Activated CD4-positive, alpha-beta T cell treated with anti-CD3 and anti-CD28 coated beads for 48 hours (primary cell): ENCODE measurements at places on chromosomes 13 and 19.
A peak's percentile ranks its signal among the peaks of the same experiment; 100 is the strongest.

GRCh38 chr19:11053817-11054195, 35.5 kb upstream of the LDLR start:
- no peak for DNase-seq

GRCh38 chr19:53094754-53095575, 8.3 kb downstream of the ZNF160 start:
- DNase-seq: no peak

DNA sequence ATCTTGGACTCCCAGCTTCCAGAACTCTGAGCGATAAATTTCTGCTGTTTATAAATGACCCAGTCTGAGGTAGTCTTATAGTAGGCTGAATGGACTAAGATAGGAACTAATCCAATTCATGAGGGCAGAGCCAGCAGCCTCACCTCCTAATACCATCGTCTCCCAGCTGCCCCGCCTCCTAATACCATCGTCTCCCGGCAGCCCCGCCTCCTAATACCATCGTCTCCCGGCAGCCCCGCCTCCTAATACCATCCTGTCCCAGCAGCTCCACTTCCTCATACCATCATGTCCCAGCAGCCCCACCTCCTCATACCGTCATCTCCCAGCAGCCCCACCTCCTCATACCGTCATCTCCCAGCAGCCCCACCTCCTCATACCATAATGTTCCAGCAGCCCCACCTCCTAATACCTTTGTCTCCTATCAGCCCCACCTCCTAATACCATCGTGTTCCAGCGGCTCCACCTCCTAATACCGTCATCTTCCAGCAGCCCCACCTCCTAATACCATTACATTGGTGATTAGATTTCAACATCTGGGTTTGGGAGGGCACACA, 2.4 kb upstream of the ARGLU1 start:
- DNase-seq: peak; percentile 75

DNA sequence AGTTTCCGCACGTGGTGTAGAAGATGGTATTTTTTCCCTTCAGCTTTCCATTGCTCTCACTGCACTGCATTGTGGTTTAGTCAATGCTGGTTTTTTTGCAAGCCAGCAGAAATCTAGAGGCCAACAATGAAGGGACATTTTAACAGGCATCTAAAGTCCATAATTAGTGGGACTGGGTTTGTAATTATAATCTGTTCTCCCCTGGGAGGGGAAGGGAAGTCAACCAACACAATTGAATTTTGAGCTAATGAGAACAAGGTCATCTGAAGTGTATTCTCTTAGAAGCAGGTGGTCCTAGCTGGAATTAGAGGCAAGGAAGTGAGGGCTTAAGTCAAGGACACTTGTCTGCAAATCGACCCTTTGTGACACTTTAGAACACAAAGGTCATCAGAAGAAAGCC, 156.4 kb downstream of the MYO16 start:
- DNase-seq: no peak

- DNase-seq: no peak
Observed at GRCh38 chr19:1874554-1875185, 10.6 kb downstream of the ABHD17A start.

- DNase-seq: peak; percentile 52
Observed at GRCh38 chr13:79385694-79386093, 20.4 kb downstream of the RBM26 start.

GRCh38 chr19:14368011-14368513, 13.2 kb upstream of the ADGRE5 start:
- peak; percentile 24 for DNase-seq

DNA sequence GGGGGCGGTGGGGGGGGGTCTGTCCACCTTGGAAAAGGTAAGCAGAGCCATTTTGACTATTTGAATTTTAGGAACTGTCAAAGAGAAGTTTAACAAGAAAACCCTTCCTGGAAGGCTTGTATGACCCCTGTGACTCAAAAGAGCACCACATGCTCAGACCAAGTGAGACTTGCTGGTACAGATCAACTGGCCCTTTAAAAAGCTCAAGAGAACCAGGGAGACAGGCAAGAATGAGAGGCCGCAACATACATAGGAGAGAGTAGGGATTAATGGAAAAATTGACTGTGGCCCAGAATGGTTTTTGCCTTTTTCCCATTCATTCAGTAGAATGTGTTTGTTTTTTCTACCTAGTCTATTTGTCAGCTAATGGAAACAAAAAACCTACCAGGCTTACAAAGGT, 26.2 kb upstream of the ATP8A2 start:
- DNase-seq: no peak

DNA sequence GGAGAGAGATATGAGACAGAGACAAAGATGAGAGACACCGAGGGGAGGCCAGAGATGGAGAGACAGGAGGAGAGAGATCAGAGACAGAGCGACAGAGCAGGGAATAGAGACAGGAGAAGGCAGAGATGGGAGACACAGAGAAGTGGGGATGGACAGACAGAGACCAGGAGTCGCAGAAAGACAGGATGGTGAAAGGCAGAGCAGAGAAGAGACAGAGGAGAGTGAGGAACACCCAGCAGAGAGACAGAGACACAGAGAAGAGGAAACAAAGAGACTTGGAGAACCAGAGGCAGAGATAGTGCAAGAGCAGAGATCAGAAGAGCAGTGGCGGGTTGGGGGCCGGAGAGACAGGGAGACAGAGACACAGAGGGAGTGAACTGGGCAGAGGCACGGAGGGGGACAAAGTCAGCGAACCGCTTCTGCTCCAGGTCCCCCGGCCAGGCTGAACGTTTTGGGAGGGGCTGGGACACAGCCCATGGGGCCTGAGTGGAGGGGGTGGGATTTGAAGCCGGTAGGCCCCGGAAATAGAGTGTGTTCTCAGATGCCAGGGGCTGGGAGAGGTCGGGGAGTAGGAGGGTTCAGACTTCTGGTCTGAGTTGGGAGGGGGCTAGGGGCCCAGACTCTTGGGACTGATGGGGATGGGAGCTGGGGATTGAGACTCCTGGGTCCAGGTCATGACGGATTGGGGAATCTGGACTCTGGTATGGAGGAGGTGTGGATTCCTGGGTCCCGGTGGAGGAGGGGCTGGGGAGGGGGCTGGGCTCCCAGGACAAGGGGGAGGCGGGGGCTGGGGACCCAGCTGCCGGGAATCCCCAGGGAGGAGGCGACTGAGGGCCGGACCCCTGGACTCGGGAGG, 654 bp downstream of the ZNF579 start:
- DNase-seq: no peak

DNA sequence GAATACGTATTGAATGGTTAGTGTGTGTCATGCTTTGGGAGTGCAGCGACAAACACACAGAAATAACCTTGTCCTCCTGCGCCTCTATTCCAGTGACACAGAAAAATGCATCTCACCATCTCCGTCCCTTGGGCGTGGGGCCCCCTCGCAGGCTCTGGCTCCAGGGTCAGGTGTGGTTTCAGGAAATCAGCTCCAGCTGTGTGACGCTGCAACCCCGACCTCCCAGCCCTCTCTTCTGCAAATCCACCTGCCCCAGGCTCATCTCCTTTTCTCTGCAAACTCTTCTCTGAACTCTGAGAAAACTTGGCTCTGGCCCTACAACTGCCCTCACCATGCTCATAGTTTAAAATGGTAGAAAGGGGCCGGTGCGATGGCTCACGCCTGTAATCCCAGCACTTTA, 51.3 kb upstream of the ZNF536 start:
- no peak for DNase-seq

- no peak for DNase-seq
Observed at GRCh38 chr13:51728275-51728673, 75.7 kb downstream of the DHRS12 start.

GRCh38 chr13:25857830-25858229, 194.0 kb downstream of the SHISA2 start:
- DNase-seq: no peak

DNA sequence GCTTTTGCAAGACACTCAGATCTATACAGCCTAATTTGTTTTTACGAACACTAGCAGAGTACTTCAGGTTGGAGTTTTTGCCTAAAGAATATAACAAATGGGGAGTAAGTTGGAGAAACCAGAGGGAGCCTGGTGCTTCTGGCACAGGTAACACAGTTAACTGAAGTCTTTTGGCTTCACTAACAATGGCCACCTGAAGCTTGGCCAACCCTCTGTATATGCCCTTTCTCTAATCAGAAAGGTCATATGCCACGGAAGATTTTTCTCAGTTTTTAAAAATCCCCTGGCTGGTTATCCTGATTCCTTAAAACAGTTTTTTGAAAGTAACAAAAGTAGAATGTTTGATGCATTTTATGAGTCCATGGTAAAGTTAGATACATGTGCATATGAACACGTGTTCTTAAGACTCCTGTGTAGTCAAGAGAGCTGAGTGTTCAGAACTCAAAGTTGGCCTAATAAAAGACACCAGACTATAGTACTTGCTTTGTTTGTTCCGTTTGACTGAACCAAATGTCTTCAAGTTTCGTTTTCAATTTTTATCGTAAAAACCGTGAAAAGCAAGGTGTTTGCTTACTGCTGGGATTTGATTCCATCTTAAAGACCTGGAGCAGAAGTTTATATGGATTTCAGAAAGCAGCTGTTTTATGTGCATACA, 137.5 kb downstream of the KCNRG start:
- DNase-seq: no peak

DNA sequence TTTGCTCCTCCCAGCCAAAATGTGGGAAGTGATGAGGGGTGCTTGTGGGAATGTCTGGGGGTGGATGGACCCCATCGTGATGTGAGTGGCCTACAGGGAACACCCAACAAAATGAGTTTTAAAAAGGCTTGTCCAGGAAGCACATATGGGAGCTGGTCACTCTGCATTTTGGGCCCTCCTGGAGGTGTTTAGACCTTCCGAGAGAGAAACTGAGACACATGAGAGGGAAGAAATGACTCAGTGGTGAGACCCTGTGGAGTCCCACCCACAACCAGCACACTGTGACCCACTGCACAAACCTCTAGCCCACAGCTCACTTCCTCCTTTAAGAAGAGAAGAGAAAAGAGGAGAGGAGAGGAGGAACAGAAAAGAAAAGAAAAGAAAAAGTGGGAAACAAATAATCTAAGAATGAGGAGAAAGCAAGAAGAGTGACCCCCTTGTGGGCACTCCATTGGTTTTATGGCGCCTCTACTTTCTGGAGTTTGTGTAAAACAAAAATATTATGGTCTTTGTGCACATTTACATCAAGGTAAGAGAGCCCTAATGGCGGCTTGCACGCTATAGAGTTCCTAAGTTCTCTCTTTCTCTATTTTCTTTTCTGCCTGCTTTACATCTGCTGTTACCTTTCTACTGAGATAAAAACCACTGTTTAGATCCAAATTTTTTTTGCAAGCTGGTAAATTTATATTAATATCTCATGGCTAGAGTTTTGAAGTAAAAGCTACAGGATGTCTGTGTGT, 13.3 kb upstream of the LILRB1 start:
- DNase-seq: no peak

- no peak for DNase-seq
Observed at GRCh38 chr13:36628377-36629056, 45.3 kb upstream of the SERTM1 start.
